AG08396 (cell line): ENCODE measurements at places on chromosomes 4 and X.

GRCh38 chrX:16786791-16787735 lies 797 bp downstream of the TXLNG start:
- peak; percentile 50 for DNase-seq

DNA sequence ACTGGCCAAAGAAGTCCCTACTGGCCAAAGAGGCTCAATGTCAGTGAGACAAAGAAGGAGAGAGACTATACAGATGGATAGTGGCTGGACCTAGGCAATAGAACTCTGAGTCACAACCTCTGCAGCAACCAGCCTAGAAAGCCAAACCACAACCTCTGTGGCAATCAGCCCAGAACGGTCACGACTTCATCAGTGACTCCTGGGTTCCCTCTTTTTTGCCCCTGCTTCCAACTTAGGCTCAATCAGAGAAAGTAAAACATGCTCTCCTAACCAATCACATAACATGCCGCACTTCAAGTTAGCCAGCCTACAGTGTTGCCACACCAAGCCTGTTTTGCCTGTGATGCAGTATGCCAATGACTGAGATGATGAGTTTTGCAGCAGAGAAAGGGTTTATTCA lies 203.4 kb downstream of the ANAPC10 start:
- peak; percentile 13 for DNase-seq

DNA sequence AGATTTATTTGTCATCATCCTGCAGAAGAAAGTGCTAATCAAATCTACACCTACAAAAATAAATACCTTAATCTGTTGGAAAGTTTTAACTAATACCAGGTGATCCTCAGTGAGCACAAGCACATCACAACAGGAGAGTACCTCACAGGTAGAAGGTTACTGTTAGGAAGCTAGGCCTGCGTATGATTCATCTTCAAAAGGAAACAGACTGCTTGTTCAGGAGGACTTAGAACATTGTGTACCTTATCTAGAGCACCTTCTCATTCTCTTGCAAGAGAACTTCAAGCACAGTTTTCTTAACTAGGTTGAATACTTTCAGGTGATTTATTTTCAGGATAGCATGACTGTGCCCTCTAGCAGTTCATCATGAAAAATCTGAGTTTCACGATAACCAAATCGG lies 54.2 kb downstream of the MND1 start:
- DNase-seq: no peak

DNA sequence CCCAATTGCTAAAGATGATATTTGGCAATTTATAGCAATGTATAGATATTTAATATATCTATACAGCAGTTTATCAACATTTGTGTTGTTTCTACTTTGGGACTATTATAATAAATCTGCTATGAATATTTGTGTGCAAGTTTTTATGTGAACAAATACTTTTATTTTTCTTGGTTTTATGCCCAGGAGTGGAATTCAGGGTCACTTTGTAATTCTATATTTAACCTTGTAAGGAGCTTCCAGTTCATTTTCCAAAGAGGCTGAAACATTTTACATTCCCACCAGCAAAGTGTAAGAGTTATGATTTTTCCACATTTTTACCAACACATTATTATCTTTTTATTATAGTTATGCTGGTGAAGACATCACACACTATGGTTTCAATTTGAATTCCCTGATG lies 801.3 kb downstream of the PCDH18 start:
- no peak for DNase-seq

DNA sequence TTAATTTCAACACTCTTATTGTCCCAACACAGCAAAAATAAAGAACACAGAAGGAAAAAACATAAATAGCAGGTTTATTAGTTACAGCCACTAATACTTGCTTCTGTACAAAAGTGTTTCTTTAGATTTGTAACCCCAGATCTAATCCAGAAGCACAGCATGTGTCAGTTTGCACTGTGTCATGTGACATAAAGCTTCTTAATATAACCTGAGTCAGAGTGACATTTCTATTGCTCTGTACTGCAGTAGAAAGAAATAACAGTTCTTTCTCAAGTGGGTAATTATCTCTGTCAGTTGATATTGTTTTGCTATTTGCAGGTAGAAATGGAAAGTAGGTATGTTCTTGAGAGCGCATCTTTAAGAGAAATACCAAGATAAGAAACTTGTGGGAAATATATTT lies 422.5 kb downstream of the ZIC3 start:
- no peak for DNase-seq
